NCI-H1105 (cell line): ENCODE measurements at places on chromosomes 5 and 9.

GRCh38 chr5:110040178-110040577, 350.5 kb downstream of the MAN2A1 start:
- no peak for DNase-seq

DNA sequence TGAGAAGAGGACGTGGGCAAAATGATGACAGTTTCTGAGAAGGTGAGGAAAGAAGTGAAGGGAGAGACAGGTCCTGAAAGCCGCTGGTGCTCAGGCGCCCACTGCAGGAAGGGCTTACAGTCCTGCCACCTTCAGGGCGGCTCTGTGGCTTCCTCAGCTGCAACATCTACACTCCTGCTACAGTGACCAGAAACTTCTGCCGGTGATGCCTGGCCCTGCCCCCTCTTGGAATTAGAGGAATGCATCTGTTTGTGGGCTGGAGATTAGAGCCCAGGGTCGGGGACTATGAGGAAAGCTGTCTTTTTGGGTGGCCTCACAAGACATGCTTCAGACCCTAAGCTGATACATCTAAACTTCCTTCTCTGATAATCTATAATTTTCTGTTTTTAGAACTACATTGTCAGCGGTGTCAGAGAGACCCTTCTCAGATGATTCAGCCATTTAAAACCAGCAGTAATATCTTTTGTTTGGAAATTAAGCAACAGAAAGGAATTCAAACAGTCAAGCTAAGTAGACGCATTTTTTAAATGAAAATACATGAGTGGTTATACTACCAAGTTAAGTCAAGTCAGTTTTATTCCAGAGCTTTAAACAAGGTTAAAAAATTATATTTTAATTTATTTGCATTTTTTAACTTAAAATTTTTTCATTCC, 30.4 kb downstream of the PRDM6 start:
- no peak for DNase-seq

GRCh38 chr9:114551750-114552685, 35.6 kb upstream of the ATP6V1G1 start:
- no peak for DNase-seq

GRCh38 chr5:90161414-90161813, 248.1 kb downstream of the CETN3 start:
- no peak for DNase-seq
